ENCODE measurements at places on chromosomes 1 and 21.
A peak's percentile ranks its signal among the peaks of the same experiment; 100 is the strongest.

- no peak for DNase-seq
Observed at GRCh38 chr1:82994616-82995263, 1004.2 kb downstream of the TTLL7 start.

DNA sequence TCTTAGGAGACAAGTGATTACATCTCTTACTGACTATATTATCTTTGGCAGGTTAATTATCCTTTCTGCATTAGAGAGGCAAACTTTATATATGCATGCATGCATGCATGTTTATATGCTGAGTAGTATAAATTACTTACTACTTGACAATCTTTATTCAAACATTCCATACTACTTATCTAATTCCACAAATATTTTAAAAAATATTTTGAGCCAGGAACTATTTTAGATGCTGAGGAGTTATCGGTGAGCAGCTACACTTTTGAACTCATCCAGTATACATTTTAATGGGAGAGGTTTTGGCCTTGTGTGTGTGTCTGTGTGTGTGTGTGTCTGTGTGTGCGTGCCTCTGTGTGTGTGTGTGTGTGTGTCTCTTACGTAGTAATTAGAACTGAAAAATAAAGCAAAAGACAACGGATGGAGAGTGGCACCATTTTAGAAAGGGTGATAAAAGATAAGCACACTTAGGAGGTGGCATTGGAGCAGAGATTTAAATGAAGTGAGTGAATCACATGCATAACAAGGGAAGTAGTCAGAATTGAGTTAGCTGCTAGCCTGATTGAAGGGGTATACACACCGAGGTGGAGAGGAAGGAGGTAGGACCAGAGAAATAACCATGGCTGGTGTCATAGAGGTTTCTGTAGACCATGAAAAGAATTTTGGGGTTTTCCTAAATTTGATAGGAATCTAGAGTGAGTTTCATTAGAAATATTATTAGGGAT, 1488.4 kb downstream of the MRPL39 start:
- no peak for DNase-seq

- no peak for DNase-seq
Observed at GRCh38 chr1:21162740-21163464, 13.8 kb downstream of the EIF4G3 start.

DNA sequence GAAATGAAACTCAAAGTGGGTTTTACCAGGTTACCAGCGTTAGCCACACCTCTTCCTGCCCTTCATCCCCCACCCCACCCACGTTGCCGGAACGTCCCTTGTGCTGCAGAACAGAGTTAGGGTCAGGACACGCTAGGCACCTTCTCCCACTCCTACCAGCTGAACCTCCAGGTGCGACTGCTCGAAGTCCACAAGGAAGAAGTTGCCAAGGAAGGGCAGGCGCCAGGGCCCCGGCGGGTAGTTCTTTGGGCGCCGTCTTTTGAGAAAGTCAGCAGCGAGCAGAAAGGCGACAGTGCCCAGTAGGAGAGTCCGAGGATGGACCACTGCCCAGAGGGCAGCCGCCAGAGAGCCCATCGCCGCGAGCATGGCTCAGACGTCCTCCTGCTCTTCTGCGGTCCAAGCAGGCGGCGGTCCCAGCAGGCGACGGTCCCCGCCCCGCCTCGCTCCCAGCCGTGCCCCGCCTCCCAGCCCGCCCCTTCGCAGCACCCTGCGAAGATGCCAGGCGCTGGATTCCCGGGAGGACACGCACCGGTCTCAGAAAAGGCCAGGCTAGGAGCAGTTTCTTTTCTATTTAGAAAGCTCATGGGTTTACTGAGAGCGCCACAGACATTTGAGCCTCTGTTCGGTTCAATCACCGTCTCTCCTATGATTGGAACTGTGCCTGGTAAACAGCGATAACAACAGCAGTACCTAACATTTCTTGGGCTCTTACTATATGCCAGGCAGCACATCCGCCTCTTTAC, at the start of gene CYP2J2:
CYP2J2 (minus strand) TSS at position 393 of the 743 bp plus-strand sequence; CDS start at position 366, 27 bp downstream.
- DNase-seq, result peak; percentile 37

- no peak for DNase-seq
Observed at GRCh38 chr21:42146821-42147220, 72.1 kb upstream of the ABCG1 start.

- no peak for DNase-seq
Observed at GRCh38 chr1:110266834-110267233, 56.7 kb downstream of the KCNC4 start.

- DNase-seq, result no peak
Observed at GRCh38 chr21:34008618-34009017, 64.8 kb upstream of the MRPS6 start.

GRCh38 chr1:220044678-220045355, 1.5 kb downstream of the EPRS1 start:
- no peak for DNase-seq

DNA sequence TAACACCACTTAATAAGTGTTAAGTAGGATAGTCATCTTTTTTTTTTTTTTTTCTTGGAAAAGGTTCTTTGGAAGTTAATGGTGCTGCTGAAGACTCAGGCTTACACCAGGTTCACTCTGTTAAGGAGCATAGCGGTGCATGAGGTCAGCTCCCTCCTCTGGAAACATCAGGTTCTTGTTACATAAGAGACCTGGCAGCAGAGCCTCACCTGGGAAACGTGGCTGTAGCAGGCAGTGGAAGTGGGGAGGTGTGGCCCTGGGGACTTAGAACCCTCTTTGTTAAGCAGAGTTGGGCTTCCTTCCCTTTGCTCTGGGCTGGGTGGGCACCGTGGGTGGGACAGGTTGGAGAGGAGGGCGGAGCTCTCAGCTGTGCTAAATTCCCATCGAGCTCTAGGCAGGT, 104.1 kb downstream of the CNIH3 start:
- no peak for DNase-seq

- DNase-seq, result no peak
Observed at GRCh38 chr1:116232989-116233514, 121.9 kb downstream of the MAB21L3 start.

- no peak for DNase-seq
Observed at GRCh38 chr1:36248250-36248894, 24.1 kb downstream of the THRAP3 start.

GRCh38 chr1:26970810-26971209, 10.5 kb upstream of the KDF1 start:
- no peak for DNase-seq

Measured in hypothalamus (tissue), 51 donors.